ENCODE measurements at places on chromosomes 12 and 14. TPM values are rescaled to one million over a fixed set of nuclear protein-coding genes. Genes with fewer than 3 reads are reported as not detected.

RIPK3 gene
- total RNA-seq = 0.56 TPM

ADCY4 gene
- 15.5 TPM for total RNA-seq

KLRC1 gene
- total RNA-seq = not detected

LHX5 gene
- not detected for total RNA-seq

PMEL gene
- 1.1 TPM for total RNA-seq

All from regular cardiac myocyte (primary cell).